Activated CD4-positive, alpha-beta T cell treated with anti-CD3 and anti-CD28 coated beads for 1 hour (primary cell): ENCODE measurements at places on chromosomes 1 and 21.

GRCh38 chr1:244269169-244269568 is 182.5 kb downstream of the ADSS2 start:
- DNase-seq = no peak

DNA sequence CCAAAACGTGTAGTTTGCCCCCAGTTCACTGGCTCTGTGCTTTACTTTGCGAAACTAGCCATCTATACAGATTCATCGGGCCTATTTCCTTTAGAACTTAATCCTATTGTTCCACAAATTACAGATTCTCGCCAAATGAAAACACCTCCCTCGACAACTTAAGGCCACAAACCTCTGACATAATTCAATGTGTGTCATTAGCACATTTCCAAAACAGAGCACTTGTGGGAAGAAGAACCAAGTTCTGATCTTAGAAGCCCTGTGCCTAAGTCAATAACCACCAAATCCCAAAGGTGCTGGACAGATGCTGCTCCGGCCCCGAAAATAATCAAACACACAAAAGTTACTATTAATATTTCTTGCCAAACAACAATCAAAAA is 93.9 kb downstream of the SLC45A1 start:
- no peak for DNase-seq

GRCh38 chr1:997993-998744 is 1.7 kb downstream of the HES4 start:
- no peak for DNase-seq

GRCh38 chr1:156765666-156766065 is 1.7 kb upstream of the PRCC start:
- DNase-seq = no peak

GRCh38 chr1:177847843-177848242 is 122.0 kb downstream of the SEC16B start:
- no peak for DNase-seq

DNA sequence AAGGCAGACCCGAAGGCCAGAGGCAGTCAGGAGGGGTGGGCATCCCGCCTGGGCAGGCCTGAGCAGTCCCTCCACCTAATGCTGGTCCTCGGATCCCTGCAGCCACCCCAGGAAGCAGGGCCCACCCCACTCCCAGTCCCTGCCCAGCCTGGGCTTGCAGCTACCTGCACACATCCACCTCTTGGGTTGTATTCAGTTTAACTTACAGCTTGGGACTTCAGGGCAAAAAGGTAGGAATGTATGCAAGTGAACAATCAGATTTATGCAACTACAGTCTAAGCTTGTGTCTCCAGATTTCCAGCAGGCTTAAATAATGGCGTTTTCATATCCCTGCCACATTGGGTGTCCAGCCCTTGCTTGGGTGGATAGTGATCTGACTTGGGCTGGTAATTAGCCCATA is 17.4 kb downstream of the LDLRAP1 start:
- no peak for DNase-seq

GRCh38 chr1:54848134-54848948 is 38.7 kb downstream of the DHCR24 start:
- DNase-seq = no peak

DNA sequence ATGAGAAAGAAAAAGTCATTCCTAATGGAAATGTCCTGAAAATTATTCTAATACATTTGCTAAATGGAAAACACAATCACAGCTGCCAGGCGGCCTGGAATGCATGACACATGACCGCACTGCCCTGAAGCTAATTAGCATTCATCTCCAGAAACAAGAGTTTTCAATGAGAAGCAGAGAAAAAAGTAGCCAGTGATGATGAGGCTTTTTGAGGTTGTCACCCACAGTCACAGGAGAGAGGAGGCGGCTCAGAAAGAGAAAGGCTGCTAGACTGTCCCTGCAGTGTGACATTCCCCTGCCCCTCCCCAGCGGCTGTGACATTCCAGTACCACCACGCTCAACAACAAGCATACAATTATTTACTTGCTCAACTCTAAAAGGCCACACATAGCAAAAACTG is 122.9 kb upstream of the KRTAP19-8 start:
- DNase-seq = no peak

GRCh38 chr21:45922648-45923047 is 58.9 kb upstream of the COL6A1 start:
- no peak for DNase-seq

GRCh38 chr1:40818264-40818961 is 34.8 kb downstream of the KCNQ4 start:
- peak; percentile 77 for DNase-seq

DNA sequence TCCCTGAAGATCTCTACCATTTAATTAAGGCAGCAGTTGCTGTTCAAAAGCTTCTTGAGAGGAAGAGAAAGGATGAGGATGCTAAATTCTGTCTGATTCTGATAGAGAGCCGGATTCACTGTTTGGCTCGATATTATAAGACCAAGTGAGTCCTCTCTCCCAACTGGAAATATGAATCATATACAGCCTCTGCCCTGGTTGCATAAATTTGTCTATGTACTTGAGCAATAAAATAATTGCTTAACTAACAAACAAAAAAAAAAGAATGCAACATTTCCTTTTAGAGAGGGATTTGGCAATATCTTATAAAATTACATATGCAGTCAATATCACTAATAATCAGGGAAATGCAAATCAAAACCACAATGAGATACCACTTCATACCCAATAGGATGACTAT is 26.8 kb downstream of the ALDH9A1 start:
- DNase-seq = no peak

DNA sequence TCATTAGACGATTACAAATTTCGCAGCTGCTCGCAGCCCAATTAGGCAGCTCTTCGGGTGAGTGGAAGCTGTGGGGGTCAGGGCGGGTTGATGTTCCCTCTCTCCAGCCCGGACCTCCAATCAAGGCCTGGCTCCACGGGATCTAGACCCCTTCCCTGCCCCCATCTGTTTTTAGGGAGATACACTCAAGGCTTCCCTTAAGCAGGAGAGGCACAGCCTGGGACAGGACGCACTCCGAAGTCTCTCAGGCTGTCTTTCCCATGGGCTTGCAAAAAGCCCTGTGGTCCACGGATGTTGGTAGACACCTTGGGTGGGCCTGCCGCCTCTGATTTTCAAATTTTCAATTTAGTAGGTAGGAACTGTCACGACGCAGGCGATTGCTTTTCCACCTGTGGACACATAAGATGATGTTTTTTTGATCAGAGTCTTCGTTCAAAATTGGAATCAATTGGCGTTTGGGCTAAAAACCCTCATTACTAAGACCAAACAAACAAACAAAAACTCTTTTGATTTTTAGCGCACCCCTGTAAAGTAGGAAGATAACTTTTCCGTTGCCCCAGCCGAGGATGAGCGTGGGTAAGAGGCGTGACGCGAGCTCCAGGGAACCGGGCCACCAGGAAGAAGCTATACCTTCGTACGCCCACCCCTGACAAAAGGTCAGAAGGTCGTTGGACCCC is 2.5 kb upstream of the LHX8 start:
- DNase-seq = no peak

DNA sequence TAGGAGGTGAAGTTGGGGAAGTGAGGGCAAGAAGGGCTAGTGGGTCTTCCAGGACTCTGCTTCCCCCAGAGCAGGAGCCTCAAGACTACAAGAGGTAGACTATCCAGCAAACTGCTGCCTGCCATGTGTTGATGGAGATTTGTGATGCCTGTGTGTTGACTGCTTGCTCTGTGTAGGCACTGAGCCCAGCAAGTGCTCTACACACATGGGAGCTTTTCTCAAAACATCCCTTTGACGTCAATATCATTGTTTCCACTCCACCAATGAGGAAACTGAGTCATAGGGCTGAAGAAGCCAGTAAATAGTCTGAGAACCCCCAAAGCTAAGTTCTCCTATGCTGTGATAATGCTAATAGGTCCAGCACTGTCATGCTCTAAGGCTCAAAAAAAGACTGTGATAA is 207.2 kb upstream of the NFIA start:
- no peak for DNase-seq

DNA sequence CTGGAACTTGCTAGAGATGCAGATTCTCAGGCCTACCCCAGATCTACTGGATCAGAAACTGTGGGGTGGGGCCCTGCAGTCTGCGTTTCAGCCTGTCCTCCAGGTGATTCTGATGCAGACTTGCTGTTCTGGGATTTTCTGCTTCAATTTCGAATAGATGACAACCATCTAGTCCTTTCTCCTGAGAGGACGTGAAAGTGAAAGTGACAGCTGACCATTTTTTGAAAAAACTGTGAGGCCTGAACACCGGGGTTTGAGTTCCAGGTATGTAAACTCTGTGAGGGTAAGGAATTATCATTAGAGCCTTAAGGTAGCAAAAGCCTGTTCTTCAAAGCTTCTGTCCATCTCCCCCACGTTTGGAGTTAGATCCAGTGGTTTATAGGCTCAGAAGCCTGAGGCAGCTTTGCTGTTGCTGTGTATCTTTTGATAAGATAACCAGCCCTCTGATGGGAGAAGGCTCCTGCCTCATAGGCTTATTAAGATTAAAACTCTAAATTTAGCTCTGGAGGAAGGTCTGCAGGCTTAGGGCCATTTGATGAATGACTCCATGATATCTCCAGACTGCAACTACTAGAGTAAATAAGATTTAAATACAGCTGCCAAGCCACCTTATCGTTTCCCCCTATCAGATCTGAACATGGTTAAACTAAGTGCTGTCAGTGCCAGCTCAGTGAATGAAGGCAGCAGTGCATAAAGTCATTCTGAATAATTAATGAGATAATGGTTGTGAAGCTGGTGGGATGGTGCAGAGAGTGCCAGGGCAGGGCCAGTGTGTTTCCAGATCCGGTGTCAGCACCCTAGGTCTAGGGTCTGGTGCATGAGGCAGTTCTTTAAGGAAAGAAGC is 335.2 kb downstream of the HHAT start:
- DNase-seq = no peak

- no peak for DNase-seq
Measured at GRCh38 chr1:199041173-199041914, 402.5 kb downstream of the PTPRC start.

- DNase-seq = no peak
Measured at GRCh38 chr1:67250051-67250653, 57.5 kb upstream of the IL12RB2 start.

DNA sequence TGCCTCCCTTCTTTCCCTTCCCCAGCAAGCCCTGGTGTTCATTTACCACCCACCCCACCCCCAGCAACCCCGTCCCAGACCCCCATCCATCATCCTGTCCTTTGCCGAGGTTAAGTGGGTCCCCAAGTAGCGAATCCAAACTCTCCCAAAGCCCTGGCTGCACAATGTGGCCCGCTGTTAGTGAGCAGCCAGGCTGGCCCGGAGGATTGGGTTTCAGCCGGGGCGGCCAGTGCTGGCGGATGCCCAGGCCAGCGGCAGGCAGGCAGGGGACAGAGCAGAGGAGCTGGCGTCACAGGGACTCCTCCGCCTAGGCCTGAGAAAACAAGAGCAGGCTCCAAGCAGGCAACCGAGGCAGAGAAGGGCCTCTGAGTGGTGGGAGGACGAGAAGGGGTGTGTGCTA is 61.4 kb downstream of the EPHB2 start:
- DNase-seq = no peak

DNA sequence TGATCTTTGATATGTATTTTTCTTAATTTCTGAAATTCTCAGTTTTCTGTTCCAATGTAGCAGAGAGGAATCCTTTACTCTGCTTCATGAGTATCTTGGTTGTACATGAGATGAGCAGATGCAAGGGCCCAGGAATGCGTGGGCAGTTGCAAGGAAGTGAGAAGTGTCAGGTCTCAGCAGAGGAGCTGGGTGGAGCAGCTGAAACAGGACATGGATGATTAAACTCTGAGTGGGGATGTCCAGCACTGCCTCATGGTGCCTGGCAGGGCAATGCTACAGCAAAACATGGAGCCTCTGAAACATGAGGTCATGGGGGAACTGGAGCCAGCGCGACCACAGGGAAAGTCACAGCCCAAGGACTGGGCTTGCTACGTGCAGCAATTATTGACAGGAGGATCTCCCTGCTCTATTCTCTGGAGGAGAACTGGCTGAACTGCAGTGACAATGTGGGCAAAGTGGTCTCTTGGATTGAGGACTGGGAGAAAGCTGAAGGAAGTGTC is 48.4 kb downstream of the COLGALT2 start:
- DNase-seq = no peak

DNA sequence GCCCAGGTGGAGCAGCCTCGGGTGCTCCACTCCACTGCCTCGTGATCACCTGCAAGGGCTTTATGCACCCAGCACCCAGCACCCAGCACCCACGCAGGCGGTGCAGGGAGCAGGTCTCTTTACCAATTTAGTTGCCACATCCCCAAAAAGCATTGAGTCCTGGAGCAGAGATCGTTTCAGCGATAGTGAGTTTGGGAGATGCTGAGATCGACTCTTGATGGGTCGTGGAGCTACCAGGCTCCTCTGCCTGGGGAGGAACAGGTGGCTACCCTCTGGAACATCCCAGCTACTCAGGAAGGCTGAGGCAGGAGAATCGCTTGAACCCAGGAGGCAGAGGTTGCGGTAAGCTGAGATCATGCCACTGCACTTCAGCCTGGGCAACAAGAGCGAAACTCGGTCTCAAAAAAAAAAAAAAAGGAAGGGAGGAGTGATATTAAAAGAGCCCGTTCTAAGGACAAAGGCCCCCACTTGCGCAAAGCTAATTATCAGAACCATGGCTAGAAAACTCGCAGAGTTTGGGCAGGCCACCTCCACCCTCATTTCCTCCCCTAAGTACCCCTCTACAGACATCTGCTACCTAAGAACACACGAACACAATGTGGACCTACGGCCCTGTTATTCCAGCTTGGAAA is 106.5 kb upstream of the SLC45A1 start:
- no peak for DNase-seq

DNA sequence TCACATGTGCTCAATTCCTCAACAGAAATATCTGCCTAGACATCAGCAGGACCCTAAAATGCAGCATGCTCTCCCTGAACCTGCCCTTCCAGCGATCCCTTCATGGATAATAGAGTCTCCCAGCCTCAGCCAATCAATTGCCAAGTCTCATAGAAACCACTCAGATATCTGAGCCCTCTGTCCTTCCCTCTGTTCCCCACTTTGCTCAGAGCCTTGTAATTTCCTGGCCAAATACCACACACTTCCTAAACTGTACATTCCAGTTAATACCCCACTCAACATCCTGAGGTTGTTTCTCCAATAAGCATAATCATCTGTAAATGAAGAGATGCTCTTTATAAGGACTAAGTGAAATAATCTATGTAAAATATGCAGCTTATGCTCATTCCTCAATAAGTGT is 59.3 kb upstream of the PTGFRN start:
- DNase-seq = no peak

GRCh38 chr1:244144053-244144452 is 93.0 kb downstream of the ZBTB18 start:
- no peak for DNase-seq
